NCI-H345 (cell line): ENCODE measurements at places on chromosomes 4 and X.

- DNase-seq: peak; percentile 49
Measured at GRCh38 chr4:13546941-13547484, 2.7 kb upstream of the NKX3-2 start.

DNA sequence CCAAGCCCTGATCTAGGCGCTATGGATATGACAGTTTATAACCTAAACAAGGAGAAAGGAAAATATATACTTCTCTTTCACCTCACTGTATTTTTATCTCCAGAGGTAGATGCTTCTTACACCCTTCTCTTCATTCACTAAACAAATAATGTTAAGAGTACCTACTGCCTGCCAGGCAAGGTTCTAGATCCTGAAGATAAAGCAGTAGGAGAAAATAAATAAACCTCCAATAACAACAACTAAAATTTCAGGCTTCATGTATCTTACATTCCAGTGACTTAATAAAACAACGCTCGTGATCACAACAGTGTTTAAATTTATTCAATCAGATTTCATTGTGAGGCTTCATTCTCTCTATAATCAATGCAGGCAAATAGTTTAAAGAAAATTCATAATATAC, 20.7 kb downstream of the PDGFC start:
- DNase-seq: no peak

GRCh38 chr4:170145120-170145519, 55.4 kb upstream of the AADAT start:
- no peak for DNase-seq

DNA sequence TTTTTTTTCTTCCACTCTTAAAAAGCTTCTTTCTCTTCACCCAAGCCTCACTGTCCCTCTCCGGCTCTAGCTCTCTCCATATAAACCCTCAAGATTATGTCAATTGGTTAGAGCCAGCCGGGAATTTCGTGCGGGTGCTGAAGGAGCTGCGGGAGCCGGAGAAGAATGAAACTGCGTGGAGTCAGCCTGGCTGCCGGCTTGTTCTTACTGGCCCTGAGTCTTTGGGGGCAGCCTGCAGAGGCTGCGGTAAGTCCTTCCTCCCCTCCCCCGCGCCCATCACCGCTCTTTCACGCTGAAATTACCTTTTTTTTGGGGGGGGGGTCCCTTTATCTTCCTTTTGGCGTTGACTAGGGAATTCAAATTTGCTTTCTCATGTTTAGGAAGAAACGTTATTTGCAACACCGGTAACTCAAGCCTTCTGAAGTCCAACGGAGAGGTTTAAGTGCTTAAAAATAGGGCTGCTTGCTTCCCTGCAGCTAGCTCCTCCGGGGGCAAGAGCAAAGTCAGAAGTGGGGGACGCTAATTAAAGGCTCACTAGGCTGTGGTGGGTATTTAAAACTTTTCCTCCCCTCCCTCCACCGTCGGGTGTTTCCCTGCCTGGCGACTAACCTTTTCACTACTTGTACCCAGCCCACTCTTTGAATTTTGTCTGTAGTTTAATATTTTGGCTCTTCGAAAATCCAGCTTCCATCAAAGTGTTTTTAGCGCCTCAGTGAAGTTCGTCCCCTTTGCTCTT, 491 bp downstream of the COL4A5 start:
- peak; percentile 41 for DNase-seq

- DNase-seq: no peak
Measured at GRCh38 chrX:119763836-119764387, 5.5 kb downstream of the SOWAHD start.

- DNase-seq: no peak
Measured at GRCh38 chr4:29521281-29521680, 1198.9 kb upstream of the PCDH7 start.
